ENCODE measurements at places on chromosomes 16 and 17. TPM values are rescaled to one million over a fixed set of nuclear protein-coding genes. Genes with fewer than 3 reads are reported as not detected.

- H3K36me3 ChIP-seq: no peaks in the 10 kb centered on the region
- H3K27ac ChIP-seq: no peak overlapping the region
- no peaks in the 10 kb centered on the region for H3K27me3 ChIP-seq
- H3K4me3 ChIP-seq: no peak overlapping the region
Observed at GRCh38 chr16:67216612-67217490, 10.1 kb upstream of the TMEM208 start.

MEIOB gene
- not detected for total RNA-seq

TSPOAP1 gene
- total RNA-seq: 22.5 TPM

ACSM3 gene
- 13.6 TPM for total RNA-seq

MT1F gene
- 22.8 TPM for total RNA-seq

DNA sequence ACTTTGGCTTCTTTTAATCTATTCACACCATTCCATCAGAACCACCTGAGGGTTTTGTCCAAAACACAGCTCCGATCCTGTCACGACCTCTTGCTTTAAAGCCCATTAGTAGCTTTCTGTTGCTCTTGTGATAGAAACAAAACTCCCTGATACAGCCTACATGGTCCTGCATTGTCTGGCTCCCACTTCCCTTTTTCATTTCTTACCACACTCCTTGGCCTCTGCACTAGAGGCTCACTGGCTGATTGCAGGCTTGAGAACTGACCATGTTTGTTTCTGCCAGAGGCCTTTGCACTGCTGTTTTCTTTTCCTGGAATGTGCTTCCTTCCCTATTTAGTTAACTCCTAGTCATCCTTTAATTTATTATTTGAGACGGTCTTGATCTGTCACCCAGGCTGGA, 23.7 kb downstream of the IST1 start:
- DNase-seq: no peak
- H3K4me3 ChIP-seq: no peak overlapping the region
- H3K36me3 ChIP-seq: peaks cover 85% of the 10 kb centered on the region
- no peak overlapping the region for H3K27ac ChIP-seq
- no peaks in the 10 kb centered on the region for H3K27me3 ChIP-seq

GRCh38 chr16:23949630-23950290, 114.0 kb downstream of the PRKCB start:
- H3K27me3 ChIP-seq: no peaks in the 10 kb centered on the region
- H3K27ac ChIP-seq: peak overlapping the region; percentile 91
- DNase-seq: peak; percentile 53
- peaks cover 25% of the 10 kb centered on the region for H3K36me3 ChIP-seq
- peak overlapping the region; percentile 64 for H3K4me3 ChIP-seq

OMG gene
- 0.16 TPM for total RNA-seq

DNA sequence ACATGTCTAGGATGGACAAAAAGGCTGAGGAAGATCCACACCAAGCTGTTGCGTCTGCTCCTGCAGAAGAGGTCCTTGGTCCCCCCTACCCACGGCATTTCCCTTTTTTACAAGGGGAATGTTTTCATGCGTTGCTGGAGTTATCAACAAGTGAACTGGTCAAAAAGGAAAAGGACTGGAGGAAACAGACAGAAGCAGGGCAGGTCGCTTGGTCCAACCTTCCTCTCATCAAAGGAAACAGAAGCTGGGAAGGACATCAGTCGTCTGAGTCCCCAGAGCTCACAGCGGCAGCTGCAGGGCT, 26.1 kb downstream of the PIEZO1 start:
- no peak overlapping the region for H3K27ac ChIP-seq
- peaks cover 16% of the 10 kb centered on the region for H3K4me1 ChIP-seq
- DNase-seq: no peak

TBC1D3K gene
- not detected for total RNA-seq

Measured in activated B cell treated with CpG ODN at 0.5 μM for 24 hours (primary cell).